ENCODE measurements at places on chromosomes 2 and 18.

DNA sequence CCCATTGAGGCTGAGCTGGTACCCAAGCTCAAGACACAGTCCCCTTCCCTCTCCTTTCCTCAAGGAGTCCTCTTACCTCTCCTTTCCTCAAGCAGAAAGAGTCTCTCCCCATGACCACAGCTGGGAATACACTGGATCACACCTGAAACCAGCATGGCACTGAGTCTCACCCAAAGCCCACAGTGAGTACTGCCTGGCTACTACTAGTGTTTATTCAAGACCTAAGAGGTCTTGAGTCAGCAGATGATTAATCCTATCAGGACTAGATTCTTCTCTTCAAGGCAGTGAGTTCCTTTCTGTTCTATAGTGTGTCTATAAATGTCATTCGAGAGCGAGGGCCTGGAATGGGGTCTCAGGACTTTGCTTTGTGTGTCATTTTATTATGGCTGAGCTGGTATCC lies 111.4 kb downstream of the METTL4 start:
- no peak for DNase-seq

DNA sequence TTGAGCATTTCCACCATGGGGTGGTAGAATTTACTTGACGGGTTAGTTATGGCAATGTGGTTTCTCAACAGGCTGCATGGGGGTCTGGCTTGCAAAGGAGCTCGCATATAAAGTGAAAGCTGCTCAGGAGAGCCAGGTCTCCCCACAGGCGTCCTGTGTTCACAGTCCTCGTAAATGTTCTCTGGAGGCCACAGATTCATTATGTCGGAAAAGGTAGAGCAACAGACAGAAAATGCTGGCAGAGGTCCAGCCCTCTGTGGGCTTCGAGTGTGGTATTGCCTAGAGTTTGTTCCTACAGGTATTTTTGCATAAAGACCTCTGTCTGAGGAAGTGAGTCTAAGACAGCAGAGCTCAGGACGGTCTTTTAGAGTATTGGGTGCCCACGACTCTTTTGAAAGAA lies 96.4 kb downstream of the CDCA7 start:
- no peak for DNase-seq

DNA sequence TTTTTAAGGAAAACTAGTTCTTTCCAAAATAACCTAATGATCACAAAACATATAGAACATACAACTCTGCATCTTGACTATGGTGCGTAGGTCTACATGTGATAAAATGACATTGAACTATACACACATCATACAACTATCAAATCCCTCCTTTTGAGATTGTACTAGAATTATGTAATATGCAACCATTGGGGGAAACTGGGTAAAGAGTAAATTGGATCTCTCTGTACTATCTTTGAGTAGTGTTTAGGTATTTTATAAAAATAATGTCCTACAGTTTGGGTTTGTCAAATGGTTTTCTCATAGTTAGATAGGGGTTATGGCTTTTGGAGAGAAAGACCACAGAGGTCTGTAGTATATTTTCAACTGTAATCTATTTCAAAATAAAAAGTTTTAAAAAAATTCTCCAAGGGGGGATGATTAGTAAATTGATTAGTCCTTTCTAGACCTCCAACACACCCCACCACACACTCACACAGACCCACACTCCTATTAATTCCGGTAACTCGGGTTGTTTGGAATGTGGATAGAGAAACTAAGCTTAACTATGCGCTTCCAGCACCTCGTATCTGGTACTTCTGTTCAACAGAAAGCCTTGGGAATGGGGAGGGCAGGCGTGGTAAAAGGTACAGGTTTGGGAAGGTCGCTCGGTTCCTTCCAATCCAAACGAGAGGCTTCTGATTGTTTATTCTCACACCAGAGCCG lies 695 bp upstream of the BIRC6 start:
- peak; percentile 54 for DNase-seq

GRCh38 chr2:131659168-131659572 lies 131.5 kb downstream of the CCDC74A start:
- no peak for DNase-seq

DNA sequence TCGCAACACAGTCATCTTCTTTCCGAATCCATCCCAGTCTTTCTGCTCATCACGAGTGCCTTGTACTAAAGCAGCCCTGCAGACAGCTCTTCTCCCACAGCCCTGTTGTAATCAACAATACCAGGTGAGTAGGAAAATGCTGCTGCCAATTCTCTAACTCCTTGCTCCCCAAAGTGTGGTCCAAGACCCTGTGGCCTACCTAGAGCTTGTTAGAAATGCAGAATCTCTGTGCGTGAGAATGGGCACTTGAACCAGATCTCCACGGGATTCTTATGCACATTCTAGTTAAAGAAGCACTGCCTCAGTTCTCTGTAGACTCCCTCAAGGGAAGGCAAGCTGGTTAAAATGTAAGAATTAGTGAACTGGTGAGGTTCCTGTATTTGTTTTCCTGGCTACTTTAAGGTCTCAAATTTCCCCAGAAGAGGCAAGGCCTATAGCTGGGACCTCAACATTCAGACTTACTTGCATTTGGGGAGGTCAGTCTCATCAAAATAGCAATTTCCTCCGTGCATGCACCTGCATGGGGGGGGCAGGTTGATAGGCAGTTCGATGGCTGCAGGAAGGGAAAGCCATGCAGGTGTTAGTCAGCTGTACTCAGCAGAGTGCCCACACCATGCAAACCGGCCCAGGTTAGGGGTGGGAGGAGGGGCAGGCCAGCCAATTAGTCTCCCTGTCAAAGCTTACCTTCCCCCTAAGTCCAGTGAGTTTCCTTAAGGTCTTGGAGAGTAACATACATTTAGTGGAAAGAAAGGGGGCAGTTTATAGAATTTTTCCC lies 70.8 kb downstream of the DHRS9 start:
- no peak for DNase-seq

GRCh38 chr2:96318723-96319122 lies 6.4 kb upstream of the ITPRIPL1 start:
- no peak for DNase-seq

DNA sequence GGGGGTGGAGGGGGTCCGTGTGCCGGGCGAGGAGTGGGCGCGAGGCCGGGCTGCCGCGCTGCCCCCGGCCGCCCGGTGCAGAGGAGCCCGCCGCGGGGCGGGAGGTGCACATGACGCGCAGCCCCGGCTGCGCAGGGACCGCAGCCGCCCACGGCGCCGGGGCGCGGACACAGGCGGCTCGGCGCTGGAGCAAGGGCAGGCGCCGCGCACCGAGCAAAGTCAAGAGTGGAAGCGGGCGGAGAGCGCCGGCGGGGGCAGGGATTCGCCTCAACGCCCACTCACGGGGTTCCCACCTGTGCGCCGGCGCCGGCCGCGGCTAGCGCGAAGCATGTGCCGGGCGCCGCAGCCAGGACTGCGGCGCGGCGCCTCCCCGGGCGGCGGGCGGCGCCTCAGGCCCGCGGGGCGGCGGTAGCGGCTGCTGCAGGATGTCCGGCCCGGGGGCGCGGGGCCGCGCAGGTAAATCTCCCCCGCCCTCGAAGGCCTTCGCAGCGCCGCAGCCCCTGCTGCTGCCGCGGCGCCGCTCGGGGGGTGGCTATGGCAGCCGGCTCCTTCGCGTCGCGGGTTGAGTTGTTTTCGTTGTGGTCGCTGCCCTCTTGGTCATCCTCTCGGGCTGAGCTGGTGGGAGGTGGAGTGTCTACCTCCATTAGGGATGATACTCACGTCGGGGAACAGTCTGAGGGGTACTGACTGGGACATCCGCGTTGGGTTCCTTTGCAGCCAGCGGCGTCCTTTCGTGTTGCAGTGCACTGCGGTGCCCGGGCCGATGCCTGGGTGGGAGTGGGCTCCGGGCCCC lies 216.3 kb upstream of the DTNA start:
- DNase-seq: peak; percentile 26

DNA sequence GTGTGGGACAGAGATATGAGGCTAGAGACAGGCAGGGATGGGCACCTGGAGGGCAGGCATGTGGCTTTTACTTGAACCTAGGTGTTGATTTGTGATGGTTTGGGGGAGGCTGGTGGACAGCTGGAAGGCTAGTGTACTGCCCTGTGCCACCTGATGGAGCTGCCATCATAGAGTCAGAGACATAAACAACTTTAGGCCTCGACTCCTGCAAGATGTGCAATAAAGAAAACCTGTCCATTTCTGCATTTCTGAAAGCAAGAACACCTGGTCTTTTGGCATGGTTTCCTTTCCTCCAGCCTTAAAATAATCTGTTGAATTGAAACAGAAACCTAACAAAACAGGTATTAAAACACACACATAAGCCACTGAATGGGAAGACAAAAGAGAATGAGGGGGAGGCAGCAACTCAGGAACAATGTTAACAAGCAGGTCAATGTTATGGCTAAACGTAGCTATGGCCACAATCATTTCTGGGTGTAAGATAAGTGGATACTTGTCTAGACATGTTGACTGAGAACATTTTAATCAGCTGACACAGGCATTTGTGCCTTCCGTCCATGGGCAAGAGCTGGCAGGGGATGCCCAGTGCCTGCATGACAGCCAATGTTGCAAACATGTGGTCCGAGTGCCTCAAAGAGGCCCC lies 87.8 kb downstream of the KCTD1 start:
- DNase-seq: peak; percentile 98

GRCh38 chr2:16167870-16168426 lies 227.6 kb downstream of the MYCN start:
- DNase-seq: no peak
